ENCODE measurements at places on chromosomes 3 and 15.
A peak's percentile ranks its signal among the peaks of the same experiment; 100 is the strongest.

GRCh38 chr3:11362600-11362999 is 90.4 kb downstream of the ATG7 start:
- no peak for DNase-seq

DNA sequence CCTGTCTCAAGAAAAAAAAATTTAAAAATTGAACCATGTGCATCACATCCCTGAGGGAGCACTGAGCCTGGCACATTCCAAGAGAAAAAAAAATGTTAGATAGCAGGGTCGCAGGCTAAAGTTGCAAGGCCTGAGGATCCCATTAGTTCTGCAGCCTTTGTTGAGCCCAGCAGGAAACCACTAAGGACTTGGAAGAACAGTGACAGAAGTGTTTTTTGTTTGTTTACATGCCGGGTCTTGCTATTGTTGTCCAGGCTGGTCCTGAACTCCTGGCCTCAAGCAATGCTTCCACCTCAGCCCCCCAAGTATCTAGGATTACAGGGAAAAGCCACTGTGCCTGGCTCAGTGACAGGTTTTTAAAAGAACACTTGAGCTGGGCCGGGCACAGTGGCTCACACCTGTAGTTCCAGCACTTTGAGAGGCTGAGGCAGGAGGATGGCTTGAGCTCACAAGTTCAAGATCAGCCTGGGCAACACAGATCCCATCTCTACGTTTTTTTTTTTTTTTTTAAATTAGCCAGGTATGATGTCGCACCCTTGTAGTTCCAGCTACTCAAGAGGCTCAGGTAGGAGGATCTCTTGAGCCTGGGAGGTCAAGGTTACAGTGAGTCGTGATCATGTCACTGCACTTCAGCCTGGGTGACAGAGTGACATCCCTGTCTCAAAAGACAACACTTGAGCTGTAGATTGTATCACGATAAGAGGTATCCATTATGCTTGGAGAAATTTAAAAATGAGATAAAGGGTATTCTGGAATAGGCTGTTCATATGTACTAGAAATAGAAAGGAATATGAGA is 15.2 kb downstream of the CHAC1 start:
- DNase-seq: no peak

- DNase-seq: no peak
These were observed 19.5 kb upstream of the DOCK3 start for GRCh38 chr3:50655009-50655830.

DNA sequence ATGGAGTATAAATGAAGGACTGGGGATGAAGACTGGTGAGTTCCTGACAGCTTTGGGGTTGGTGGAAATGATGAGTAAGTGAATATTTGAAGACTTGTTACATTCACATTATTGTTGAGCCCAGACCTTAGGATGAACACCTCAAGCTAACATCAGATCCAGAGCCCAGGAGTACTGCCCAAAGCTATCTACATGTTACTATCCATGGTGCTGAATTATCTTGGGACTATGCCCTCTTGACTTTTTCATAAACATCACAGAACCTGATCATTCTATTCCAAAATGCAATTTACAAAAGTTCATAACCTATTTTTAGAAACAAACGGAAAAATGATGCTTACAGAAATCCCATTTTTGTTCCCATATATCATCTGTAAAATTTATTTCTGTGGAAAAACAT is 613.3 kb downstream of the TUSC7 start:
- no peak for DNase-seq

GRCh38 chr15:65258375-65259262 is 28.1 kb downstream of the PARP16 start:
- DNase-seq: no peak

DNA sequence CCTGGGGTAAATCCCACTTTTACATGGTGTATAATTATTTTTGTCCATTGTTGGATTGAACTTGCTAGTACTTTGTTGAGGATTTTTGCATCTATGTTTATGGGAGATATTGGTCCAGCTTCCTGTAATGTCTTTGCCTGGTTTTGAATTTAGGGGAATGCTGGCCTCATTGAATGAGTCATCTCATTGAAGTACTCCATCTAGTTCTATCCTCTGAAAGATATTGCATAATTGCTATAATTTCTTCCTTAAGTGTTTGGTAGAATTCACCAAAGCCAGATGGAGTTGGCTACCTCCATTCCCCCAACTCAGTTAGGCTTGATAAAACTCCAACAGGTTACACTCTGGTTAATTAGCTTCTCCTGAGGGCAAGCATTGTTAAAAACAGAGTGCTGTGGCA is 237.4 kb upstream of the TGFBR2 start:
- no peak for DNase-seq

DNA sequence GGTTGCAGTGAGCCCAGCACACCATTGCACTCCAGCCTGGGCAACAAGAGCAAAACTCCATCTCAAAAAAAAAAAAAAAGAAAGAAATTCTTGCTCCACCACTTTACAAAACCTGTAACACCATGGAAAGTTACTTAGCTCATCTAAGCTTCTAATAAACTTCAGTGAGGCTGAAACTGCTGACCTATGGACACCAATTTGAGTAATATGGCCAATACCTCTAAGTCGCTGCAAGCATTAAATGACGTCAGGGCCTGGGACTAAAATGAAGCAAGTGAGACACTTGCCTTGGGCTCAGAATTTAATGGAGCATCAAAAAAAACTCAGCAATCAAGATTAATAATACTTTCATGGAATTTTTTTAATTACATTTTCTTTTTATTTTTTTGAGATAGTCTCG is 42.5 kb downstream of the ZMAT3 start:
- DNase-seq: no peak

GRCh38 chr3:196399485-196399945 is 32.7 kb downstream of the UBXN7 start:
- DNase-seq: no peak

DNA sequence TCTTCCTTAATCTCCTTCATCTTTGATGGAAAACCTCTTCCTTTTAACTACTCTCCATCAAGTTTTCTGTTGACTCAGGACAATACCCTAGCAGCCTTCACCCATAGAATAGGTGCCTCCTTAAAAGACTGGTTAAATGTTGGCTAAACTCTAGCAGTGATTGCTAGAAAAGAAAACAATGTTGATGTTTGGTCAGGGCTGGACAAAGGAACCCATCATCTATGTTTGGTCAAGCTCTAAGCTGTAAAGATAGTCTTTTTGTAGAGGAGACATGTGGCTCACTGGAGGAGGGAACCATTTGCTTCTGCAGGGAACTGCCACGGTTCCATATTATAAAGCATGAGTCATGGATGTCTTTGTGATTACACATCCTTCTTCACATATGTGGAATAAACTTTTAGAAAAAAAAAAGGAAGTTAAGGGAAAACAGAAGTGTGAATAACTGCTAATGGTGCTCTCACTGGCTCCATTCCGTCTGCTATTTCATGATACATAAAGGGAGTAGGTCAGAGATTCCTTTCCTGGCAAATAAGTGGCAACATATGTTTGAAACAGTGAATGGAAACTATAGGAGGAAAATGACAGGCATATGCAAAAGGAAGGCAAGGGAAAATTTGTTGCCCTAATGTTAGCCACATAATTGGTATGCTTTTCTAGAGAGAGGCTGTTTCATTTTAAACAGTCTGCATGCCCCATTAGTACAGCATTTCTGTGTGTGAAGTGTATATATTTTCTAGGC is 78.2 kb downstream of the CMSS1 start:
- no peak for DNase-seq

- DNase-seq: no peak
These were observed 8.3 kb downstream of the TADA3 start for GRCh38 chr3:9783954-9784353.

DNA sequence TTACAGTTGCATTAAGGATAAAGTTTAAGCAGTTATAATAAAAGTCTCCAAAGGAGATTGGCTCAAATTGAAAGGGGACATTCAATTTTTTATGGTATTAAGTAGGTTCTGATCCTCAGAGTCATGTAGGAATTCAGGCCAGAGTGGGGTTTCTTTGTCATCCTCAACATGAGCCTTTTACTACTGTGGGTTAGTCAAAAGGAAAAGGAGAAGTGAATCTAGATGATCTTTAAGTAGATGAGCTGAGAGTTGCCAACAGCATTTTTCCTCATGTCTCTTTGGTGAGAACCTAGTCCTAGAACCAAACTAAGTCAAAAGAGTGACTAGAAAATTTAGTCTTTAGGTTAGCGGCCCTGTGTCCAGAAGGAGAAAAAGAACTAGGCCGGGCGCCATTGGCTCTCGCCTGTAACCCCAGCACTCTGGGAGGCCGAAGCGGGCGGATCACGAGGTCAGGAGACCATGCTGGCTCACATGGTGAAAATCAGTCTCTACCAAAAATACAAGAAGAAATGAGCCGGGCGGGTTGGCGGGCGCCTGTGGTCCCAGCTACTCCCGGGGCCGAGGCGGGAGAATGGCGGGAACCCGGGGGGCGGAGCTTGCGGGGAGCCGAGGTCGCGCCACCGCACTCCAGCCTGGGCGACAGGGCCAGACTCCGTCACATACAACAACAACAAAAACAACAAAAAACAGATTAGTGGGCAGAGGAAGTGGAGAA is 4.2 kb upstream of the CHL1 start:
- peak; percentile 2 for DNase-seq

DNA sequence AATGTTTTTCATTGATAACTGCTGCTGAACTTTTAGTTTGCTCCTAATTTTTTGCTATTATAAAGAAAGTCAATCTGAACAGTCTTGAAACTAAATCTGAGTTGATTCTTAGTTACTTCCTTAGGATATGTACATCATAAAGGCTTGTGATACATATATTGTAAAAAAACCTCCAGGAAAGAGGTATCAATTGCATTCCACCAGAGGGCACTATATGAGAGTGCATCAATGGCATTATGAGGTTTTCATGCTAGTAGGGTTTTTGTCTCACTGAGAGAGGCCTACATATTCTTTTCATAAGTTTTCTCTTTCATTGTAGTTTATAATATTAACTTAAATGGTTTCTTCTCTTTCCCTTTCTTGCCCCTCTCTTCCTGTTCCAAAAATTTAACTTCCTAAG is 46.9 kb downstream of the PIK3R4 start:
- no peak for DNase-seq

DNA sequence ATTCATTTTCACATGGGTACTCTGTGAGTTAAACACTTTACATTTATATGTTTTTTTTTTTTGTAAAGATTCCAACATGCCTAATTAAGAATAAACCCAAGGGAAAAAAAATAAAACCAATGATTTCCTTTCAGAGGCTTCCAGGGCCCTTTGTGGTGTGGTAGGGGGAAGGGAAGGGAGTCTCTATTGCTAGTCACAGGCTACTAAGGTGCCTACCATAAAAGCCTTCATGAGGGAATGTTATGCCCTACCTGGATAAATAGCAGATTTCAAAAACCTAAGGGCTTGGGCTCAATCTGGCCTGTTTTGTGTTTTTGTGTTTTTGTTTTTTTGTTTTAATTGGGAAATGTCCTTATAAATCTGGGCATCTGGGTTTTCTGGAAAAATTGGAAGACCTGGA is 38.9 kb upstream of the SSR3 start:
- no peak for DNase-seq

DNA sequence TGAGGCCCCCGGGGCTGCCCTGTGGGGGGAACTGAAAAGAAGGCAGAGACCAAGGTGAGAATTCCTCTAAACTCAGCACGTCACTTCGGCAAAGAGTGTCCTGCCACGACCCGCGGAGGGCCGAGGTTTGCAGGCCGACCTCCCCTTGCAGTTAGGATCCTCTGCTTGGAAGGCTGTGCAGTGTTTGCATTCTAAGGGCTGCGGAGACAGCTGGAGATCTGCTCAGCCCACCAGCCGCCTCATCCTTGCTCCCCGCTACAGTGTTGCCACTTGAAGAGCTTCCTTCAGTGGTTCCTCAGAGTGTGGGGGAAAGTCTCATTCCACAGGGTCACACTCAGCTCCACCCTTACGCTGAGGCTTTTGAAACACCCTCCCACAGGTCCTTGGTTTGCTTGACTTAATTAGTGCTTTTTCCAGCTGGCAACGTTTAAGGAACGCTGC is 10.8 kb downstream of the SLC51A start:
- DNase-seq: no peak

- DNase-seq: no peak
These were observed 18.3 kb downstream of the FBXO22 start for GRCh38 chr15:75921732-75922703.

DNA sequence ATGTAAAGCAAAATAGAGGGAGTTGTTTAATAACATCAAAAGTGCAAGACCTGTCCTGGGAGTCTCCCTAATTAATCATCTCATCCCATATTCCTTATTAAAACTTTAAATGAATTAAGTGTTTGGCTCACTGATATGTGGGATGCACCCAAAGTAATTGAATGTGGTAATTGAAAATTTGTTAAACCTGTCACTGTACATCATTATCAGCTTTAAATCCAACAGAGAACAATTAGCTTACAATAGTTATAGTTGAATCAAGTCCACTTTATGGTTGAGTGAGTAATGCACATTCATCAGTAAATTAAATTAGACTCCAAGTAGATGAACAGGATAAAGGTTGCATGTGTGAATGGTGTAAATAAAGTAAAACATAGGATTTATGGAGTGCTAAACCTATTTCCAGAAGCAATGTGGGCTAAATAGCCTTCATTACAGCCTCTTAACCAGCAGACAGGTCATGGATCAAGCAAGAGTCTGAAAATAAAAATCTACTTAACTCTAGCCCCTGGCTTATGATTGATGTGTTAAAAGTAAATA is 608.2 kb upstream of the CCDC54 start:
- no peak for DNase-seq

GRCh38 chr3:184812662-184813042 is 686 bp downstream of the VPS8 start:
- no peak for DNase-seq

- no peak for DNase-seq
These were observed 2.1 kb upstream of the SCAANT1 start for GRCh38 chr3:63914312-63914711.

DNA sequence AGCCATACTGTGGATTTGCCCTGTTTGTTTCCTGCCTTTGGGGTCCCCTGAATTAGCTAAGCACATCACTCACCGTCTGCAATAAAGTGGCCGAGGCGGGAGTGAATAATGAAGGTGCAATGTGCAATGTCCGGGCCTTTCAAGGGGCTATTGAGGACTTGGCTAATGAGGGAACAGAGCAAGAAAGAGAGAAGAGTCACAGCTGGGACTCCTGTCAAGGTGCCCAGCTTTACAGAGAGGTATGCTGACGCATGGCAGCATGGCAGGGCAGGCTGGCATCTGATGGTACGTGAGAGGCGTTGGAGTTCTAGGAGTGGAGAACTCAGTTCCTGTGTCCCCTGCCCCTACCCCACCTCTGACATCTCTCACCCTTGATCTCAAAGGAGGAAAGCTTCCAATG is 13.8 kb upstream of the ATP2B2 start:
- DNase-seq: no peak

- no peak for DNase-seq
These were observed 39.6 kb upstream of the LAMP3 start for GRCh38 chr3:183202004-183202722.

DNA sequence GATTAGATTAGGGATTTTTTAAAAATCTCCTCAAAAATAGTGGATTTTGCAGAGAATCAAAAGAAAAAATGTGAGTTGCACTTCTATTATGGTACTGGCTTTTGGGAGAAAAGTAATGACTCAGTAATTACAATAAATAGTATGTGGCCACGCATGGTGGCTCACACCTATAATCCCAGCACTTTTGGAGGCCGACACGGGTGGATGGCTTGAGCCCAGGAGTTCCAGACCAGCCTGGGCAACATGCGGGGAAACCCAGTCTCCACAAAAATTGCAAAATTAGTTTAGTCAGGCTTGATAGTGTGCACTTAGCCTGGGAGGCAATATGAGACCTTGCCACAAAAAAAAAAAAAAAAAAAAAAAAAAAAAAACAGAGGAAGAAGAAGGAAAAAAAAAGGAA is 1098.2 kb downstream of the ZPLD1 start:
- no peak for DNase-seq

Data from GM12892 (cell line).